ENCODE measurements at places on chromosomes 5 and 9.

- no peak for DNase-seq
Observed at GRCh38 chr9:125446561-125447094, 185.0 kb downstream of the GAPVD1 start.

DNA sequence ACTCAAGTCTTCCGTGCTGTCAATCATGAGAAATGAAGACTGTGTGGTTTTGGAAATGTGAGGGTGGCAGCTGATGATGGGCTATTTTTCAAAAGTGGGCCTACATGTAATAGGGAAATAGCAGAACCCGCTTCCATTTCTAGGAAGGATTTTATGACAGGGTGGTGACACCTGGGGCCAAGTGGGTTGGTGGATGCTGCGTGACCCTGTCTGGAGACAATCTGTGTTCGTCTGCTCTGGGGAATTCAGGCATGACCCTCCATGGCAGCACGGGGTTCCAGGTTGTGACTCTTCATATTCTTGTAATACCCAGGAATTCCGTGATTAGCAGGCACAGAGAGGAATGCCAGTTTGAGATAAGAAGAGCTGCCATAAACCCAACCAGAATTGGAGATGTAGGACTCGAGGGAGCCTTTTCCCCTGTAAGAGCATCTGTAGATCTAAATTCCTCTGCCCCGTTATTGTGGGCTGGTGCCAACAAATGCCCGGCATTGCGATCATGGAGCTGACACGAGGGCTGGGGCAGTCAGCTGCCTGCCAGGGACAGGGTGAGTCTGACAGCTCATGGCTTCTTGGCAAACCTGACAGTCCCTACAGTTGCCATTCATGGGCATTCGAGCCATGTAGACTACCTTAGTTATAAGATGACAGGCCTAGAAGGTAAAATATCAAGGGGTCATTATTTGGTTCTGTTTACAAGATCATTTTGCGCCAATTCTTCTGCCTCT is 279.7 kb downstream of the GADD45G start:
- DNase-seq: no peak

DNA sequence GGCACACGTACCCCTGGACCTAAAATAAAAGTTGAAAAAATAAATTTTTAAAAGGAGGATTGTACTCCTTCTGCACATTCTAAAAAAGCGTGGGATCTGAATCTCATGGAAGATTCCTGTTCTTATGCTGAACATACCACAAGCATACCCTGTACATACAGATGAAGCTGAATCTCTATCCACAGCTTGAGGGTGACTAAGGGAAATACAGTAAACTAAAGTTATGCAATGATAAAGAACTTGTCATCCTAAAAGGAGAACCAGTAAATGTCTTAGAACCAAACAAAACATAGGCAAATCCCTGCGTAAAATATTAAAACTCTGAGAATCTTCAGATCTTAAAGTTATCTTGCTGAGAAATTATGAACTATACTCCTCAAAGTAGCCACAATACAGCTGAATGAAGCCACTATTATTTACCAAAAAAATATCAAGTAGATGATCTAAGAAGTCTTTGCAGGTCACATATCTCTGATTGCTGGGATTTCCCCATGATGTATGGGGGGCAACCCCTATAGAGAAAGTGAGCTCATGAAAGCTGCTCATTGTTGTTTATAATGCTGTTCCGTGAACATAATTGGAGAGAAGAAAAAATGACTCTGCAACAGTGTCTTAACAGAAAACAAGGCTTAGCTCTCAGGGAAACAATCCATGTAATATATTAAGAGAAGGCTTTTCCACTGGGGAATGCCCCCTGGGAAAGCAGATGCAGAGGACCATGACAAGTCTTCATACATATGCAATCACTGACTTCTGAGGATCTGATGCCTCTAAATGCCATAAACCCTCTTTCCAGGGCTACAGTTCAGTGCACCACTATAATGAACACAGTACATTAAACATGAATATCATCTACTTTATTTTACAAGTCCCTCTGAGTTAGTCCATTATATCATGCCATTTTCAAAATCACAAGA is 210.1 kb downstream of the EPB41L4A start:
- DNase-seq: no peak

- DNase-seq: no peak
Observed at GRCh38 chr9:82418334-82418733, 429.8 kb downstream of the SPATA31D1 start.

GRCh38 chr9:69023650-69024049 is 9.7 kb upstream of the PRKACG start:
- DNase-seq: no peak

GRCh38 chr9:86525182-86525581 is 171.0 kb upstream of the TUT7 start:
- DNase-seq: no peak

- no peak for DNase-seq
Observed at GRCh38 chr9:69086769-69087168, 51.2 kb downstream of the FXN start.

GRCh38 chr9:18703151-18703900 is 229.4 kb downstream of the ADAMTSL1 start:
- DNase-seq: no peak

DNA sequence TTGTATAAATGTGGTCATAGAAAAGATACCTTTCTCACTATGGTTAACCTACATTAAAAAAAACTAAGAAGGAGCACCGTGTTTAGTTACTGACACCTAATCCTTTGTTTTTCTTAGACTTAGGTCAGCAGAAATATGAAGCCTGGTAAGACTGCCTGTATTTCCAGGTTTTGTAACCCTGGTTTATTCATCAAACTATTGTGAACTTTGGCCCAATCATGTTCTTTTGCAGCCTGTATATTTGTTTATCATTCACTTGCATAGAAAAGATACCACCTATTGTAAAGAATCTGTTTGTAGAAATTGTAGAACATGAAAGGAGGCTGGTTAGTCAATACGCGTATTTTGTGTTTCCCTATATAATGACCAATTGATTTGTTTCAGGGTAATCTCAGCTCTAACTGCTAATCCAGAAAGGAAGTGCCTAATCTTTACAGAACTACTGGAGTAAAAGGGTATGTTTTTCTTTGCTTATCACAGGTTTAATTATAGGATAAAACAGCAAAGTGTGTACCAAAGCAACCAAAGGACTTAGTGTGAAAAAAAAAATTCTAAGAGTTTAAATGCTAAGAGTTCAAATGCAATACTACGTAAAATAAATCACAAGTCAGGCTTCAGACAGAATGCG is 103.6 kb downstream of the LURAP1L start:
- DNase-seq: no peak

- DNase-seq: no peak
Observed at GRCh38 chr9:93254806-93255493, 71.0 kb downstream of the WNK2 start.

DNA sequence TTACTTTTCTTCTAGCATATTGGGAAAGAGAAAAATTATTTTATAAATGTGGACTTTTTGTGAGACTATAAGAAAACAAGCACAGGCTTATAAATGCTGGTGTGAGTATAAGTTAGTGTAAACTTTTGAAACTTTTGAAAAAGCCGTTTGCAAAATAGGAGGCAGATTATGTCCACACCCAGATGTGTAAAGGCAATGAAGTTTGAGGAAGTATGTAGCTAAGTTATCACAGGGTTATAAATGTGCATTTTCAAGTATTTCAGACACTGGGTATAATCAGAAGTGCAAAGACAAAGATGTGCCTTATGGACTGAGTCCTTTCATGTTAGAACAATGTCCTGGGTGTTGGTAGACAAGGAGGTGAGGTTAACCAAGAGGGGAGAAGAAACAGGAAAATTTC is 85.5 kb downstream of the ANXA1 start:
- DNase-seq: no peak

- DNase-seq: no peak
Observed at GRCh38 chr5:135991429-135991828, 36.6 kb upstream of the LECT2 start.
